Foreskin melanocyte (primary cell): ENCODE measurements at places on chromosomes 11 and 22.

DNA sequence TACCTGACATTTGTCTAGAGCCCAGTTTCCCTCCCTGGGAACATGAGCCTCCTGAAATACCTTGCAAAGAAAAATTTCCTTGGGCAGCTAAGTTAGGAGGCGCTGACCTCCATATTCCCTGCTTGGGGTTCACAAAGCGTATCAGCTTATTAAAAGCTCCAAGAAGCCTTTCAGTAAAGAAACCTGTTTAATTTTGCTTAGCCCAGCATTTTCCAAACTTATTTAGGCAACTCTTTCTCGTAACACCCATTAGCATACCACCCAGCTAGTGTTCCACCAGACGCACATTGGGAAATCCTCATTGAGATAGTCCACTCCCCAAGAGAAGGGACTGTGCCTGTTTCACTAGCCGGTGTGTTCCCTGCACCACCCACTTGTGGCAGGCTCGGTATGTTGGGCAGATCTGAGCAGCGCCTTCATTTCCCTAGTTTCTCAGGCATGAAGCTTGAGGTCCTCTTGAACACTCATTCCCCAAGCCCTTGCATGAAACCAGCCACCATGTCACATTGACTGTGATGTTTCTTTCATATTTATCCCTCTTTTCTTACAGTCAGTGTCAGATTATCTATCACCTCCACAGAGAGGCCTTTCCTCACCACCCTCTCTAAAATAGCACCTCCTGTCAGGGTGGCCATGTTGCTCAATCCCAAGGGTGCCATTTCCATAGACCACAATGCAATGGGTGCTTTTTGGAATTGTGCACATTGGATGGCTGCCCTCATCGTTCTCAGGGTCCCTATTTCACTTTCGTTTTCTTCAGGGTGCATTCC is 12.5 kb upstream of the ELF5 start:
- no peak for DNase-seq

GRCh38 chr11:47067401-47067800 is 109.3 kb downstream of the ARFGAP2 start:
- DNase-seq: no peak

DNA sequence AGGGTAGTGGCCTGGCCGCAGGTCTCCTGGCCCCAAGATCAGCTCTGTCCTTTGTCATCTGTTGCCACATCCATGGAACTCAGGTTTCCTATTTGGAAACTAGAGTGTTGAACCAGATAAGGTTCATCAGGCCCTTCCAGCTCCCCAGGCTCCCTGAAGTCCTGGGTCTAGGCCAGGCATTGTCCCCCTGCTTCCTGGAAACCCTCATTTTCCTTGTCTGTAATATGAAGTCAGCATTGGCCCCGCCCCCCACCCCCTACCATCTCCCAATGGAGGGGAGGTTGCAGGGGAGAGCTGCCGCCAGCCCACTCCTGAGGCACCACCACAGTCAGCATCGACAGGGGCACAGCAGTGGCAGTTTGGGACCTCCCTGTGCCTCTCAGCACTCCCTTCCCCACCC is 9.0 kb upstream of the MS4A10 start:
- DNase-seq: no peak

GRCh38 chr11:104704888-104705287 is 193.4 kb downstream of the CASP12 start:
- DNase-seq: no peak

DNA sequence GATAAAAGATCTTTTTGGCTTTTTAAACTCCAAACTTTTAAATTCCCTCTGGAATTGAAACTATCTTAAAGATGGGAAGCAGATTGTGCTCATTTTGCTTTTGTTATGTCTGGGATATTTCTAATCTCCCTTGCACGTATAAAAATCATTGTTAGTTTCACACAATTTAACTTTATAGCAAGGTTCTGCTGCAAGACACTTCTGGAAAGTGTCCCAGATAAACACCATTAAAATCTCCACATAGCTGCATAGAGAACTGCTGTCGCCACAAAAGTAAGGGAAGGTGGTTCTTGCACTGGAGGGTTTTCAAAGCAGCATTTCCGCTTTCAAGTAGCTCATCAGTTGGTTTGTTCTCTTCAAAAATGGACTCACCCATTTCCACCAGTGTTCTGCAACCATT is 11.8 kb downstream of the PTS start:
- no peak for DNase-seq

DNA sequence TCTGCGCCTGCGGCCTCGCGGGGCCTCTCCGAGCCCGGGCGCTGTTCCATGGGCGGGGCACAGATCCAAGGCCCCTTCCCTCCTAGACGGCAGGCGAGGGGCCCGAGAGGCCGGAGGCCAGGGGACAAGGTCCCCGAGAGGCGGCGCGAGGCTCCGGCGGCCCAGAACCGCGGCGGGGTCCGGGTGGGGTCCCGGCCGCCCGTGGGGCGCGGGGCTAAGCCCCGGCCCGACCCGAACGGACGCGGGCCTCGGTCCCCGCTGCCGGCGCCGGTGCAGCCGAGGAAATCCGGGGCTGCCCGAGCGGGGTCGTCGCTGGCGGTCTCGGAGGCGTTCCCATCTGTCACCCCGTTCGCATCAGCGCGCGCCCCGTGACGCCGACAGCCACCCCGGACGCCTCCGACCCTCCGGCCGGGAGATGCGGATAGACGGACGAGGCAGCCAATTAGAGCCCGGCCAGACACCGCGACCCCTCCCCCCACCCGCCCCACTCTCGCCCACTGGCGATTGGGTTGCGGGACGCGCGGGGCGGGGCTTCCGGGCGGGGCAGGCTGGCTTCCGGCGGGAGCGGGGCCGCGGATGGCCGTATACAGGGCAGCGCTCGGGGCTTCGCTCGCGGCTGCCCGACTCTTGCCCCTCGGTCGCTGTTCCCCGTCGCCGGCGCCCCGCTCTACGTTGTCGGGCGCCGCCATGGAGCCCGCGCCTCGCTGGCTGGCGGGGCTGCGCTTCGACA is at the start of gene SELENOO:
Gene SELENOO, plus strand, starts transcription at position 551 of the 730 bp plus-strand sequence. Its CDS starts 26 bp downstream, at position 577.
- DNase-seq: peak; percentile 73

GRCh38 chr11:76701294-76702040 is 30.9 kb upstream of the LRRC32 start:
- peak; percentile 17 for DNase-seq

GRCh38 chr22:42061041-42061440 is 9.6 kb downstream of the NAGA start:
- no peak for DNase-seq

DNA sequence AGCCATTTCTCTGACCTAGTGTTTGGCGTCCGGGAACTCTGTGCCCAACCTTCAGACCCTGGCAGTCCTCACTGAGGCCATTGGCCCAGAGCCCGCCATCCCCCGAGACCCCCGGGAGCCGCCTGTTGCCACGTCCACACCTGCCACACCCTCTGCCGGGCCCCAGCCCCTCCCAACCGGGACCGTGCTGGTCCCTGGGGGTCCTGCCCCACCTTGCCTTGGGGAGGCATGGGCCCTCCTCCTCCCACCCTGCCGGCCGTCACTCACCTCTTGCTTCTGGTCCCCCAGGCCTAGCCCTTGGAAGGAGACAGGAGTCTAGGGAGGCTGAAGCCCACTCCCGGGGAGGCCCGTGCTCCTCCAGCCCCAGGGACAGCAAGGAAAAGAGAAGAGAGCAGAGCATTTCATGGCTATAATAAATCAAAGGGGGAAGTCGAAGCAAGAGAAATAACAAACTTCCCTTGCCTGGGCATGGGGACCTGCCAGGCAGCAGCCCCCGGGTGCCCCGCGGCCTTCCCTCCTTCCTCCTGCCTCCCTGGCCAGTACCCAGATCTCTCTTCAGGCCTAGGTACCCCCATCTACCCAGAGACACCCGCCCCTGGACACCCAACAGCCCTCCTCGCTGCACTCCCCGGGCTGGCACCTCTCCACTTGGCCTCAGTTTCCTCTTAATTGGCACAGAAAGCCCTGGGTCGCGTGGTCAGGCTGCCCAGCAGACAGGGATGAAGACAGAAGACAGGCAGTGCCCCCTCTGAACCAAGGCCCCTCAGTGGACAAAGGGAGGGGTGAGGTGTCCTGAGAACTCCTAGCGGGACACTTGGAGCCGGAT is 13.0 kb upstream of the SLC39A13 start:
- DNase-seq: no peak

DNA sequence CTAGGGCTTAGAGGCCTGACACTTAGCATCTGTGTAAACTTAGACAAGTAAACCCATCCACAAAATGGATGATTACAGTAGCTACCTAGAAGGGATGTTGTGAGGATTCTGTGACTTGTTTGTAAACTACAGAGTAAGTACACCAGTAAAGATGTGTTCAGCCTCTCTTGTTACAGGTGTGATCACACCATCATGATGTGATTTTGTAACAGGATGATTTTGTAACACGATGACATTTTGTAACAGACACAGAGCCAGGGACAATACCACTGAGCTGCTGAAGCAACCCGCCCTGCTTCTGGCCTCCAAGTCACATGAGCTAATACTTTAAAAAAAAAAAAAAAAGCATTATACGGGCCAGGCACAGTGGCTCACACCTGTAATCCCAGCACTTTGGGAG is 17.0 kb downstream of the FADD start:
- DNase-seq: no peak

GRCh38 chr11:110501428-110501827 is 71.7 kb downstream of the FDX1 start:
- DNase-seq: no peak

GRCh38 chr11:72676861-72677341 is 2.7 kb upstream of the PDE2A start:
- no peak for DNase-seq

DNA sequence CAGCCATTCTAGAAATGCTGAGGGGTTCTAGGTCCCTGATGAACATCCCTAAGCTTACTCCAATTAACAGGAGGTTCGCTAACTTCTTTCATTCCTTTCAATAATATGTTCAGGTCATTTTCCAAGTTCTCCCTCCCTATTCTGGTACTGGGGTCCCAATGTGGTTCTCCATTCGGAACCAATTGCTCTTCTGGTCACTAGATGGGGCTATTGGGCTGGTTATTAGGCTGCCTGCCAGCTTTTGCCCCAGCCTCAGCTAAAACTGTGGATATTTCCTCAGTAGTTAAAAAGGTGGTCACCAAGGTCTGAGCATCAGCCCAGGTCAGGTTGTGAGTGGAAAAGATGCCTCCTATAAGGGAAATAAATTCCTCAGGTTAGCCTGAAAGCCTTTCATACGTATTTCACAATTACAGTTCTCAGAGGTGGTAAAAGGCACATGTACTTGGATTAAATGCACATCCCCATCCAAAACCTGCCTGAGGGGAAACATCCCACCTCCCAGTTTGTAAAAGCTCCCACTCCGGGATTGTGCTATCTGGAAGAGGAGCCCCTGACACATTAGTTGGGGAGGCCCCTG is 161.1 kb upstream of the CCDC179 start:
- DNase-seq: peak; percentile 22

DNA sequence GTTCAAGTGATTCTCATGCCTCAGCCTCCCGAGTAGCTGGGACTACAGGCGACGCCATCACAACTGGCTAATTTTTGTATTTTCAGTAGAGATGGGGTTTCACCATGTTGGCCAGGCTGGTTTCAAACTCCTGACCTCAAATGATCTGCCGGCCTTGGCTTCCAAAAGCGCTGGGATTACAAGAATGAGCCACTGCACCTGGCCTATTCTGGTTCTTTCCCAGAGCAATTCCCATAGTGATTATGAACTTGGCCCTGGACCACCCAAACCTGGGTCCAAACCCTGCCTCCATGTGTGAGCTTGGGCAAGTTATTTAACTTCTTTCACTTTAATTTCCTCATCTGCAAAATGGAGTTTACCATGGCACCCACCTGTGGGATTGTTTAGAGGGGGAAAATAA is 61.5 kb upstream of the HEPHL1 start:
- DNase-seq: no peak

- no peak for DNase-seq
Observed at GRCh38 chr22:31089160-31090100, 8.3 kb downstream of the SMTN start.

DNA sequence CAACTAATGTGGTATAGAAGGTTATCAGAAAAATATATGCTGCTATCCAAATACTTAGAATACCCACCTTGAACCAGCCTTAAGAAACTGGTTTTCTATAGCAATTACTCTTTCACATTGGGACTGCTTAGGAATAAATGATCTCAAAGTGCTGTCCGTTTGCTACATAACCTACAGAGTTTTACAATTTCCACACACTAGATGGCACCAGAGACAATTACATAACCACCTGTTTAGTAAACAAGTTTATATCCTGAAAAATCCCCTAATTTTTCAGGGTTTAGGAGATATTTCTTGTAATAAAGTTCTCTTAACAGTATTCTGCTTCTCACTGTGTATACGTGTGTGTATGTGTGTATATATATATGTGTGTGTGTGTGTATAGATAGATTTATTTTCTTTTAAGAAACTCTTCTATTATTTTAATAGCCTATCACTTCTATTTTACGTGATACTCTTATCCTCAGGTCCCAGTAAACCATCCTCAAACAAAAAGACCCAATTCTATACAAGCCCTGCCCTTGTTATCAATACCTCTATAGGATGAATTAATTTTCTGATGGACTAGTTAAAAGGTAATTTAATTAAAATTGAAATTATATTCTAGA is 6.7 kb upstream of the OR5I1 start:
- peak; percentile 18 for DNase-seq

DNA sequence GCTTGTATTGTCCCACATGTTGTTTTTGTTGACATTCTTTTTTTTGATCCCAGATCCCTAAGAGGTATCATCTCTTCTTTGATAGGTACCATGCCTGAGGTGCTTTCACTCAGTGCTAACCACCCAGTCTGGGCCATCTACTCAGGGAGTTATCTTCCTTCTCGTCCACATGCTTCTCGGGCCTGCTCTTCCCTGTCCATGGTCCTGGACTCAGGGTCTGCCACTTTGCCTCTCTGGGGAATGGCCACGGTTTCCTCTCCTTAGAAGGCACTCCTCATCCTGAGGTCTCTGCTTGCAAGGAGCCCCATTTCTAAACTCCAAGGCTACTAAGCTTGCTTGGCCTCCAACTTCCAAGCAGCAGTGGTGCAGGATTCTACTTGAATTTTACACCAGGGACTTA is 227.0 kb upstream of the NCAM1 start:
- DNase-seq: peak; percentile 24

- DNase-seq: peak; percentile 48
Observed at GRCh38 chr11:100883830-100884229, 196.7 kb downstream of the ARHGAP42 start.

DNA sequence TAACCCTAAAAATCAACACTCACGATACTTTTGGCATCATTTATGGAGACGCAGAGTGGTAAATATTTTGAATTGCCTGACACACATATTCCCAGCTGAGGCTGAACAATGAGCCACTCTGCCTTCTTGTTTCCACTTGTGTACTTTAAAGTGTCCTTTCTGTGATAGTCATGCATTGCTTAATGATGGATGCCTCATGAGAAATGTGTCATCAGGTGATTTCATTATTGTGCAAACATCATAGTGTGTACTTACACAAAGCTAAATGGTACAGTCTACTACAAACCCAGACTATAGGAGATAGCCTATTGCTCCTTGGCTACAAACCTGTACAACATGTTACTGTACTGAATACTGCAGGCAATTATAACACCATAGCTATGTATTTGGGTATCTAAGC is 44.2 kb downstream of the MRE11 start:
- no peak for DNase-seq

DNA sequence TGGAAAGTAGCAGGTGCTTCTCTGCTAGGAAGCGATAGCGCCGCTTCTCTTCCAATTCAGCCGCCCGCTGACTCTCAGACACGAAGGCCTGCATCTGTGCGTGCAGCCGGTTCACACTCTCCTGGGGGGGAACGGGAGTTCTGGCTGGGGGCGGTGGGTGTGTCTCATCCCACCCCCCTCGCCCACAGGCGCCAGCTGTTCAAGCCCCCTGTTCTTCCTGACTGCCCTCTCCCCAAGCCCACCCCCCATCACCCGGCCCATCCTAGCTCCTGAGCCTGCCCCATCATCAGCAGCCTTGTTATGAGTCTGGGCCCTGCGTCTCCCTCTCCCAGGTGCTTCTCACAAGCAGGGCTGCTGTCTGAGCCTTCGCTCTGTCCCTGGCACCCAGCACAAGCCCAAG is 13.1 kb upstream of the SLC16A8 start:
- no peak for DNase-seq
